ENCODE measurements at places on chromosomes 1 and 21. TPM values are rescaled to one million over a fixed set of nuclear protein-coding genes. Genes with fewer than 3 reads are reported as not detected.

DNA sequence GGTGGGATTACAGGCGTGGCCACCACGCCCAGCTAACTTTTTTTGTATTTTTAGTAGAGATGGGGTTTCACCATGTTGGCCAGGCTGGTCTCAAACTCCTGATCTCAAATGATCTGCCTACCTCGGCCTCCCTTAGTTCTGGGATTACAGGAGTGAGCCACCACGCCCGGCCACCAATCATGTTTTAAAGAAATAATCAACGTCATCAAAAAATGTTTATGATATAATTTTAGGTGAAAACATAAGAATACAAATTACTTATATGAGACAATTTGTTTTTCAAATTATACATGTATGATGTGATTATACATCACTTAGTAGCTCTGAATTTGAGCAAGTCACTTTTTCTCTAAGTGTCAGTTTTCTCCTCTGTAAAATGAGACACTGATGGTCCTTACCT is 31.6 kb upstream of the SSBP3 start:
- no peak for DNase-seq

DNA sequence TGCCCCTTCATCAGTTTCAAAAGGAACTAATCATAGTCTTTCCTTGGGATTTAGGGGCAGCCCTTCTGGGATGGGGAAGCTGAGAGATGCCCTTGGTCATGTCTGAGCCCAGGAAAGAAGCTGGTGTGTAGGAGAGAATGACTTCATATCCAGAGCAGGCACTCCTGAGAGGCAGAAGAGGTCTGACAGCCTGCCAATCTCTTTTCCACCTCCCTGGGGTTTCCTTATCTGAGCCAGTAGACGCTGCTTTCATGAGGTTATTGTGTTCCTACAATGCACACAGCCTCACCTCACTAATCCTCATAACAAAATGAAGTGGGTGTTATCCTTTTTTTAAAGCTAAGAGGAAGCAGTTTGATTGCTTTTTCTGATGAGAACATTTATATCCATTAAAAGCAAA is 14.1 kb downstream of the ROR1 start:
- DNase-seq: no peak

DNA sequence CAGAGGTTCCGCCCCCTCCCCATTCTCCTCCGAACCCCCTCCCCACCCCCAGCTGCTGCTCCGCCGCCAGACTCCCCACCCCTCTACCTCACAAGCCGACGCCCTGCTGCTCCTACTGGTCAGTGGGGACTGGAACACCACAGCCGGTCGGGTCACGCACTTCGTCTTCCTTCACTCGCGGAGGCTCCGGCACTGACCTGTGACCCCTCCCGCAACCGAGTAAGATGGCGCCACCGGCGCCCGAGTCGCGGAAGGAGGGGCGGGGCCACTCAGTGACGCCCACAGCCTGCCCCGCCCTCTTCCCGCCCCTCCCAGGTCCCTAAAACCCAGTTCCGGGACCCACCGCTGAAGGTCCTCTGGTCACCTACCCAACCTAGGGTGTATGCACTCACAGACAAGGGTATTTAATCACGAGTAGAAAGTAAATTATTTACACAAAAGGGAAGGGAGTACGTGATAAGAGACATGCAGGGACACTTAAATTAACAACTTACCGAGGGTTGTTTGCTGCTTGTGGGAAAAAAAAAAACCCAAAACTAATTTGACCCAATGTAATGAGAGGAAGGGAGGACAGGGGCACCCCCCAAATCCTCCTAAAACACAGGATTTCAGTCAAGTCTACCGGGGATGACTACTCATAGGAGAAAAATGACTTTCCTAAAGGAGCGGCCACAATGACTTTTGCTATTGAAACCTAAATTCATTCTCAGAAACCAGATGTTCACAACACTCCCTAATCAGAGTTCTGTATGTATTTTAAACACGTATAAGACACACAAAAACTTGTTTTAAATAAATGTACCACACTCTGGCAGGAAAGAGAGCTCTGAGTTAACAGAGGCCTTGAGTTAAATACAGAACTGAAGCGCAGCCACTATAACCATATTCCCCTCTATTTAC is at the start of gene RIT1:
RIT1 (minus strand) TSS at position 194 of the 900 bp plus-strand sequence. CDS start 588 bp downstream, outside the sequence.
- peak; percentile 89 for DNase-seq

- DNase-seq: no peak
Observed at GRCh38 chr1:162215902-162216301, 146.4 kb downstream of the NOS1AP start.

- no peak for DNase-seq
Observed at GRCh38 chr1:60886793-60887331, 195.5 kb upstream of the NFIA start.

- DNase-seq: peak; percentile 56
Observed at GRCh38 chr1:160830321-160831153, 32.1 kb downstream of the CD244 start.

DNA sequence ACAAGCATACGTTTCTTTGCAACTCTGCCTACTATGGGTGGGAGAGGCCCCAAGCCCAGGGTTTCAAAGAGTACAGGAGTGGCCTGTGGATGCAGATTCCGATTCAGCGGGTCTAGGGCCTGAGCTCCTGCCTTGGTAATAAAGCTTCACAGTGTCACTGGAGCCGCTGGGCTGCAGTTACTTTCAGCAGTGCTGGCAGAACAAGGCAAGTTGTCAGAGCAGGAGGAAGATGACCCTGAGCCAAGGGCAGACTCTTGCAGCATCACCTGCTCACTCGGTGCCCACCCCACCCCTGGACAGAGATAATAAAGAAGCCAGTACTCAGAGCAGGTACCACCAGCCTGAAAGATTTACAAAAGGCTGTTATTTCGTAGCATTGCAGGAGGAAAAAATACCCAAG is 8.0 kb upstream of the RAP1GAP start:
- DNase-seq: no peak

DNA sequence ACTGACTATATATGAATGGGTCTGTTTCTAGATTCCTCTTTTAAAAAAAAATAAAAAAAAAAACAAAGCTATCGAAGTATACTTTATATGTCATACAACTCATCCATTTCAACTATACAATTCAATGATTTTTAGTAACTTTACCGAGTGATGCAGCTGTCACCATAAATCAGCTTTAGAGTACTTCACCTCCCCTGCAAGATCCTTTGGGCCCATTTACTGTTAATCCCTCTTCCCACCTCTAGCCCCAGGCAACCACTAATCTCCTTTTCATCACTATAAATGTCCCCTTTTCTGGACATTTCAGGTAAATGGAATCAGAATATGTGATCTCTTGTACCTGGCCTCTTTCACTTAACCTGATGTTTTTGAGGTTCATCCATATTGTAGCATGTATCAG is 133.9 kb downstream of the PEX14 start:
- no peak for DNase-seq

DNA sequence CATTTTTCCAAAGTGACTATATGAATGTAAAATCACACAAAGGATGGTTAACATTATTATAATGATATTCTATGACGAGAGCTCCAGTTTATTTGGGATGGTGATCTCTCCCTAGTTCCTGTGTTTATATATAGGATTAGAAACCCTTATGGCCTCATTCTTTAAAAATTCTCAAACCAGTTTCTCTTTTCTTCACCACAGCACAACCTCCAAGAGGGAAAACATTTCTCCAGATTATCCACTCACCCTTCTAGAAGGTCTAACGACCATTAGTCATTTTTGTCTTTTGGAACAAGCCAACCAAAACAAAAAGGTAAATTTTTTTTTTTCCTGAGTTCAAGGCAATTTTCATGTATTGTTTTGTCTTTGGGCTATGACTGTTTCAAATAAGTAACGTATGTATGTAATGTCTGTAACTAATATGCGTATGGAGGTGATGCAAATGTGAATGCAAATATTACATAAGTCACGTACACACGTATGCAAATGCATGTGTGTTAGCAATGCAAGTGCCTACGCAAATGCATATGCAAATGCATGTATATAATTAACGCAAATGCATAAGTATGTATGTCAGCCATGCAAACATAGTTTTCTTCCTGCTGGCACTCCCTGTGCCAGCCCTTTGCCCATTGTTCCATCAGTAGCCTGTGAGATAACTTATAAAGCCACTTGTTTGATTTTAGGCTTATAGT is 72.5 kb upstream of the MORC3 start:
- no peak for DNase-seq

- DNase-seq: peak; percentile 33
Observed at GRCh38 chr1:160577671-160578070, 1.6 kb downstream of the CD84 start.

DNA sequence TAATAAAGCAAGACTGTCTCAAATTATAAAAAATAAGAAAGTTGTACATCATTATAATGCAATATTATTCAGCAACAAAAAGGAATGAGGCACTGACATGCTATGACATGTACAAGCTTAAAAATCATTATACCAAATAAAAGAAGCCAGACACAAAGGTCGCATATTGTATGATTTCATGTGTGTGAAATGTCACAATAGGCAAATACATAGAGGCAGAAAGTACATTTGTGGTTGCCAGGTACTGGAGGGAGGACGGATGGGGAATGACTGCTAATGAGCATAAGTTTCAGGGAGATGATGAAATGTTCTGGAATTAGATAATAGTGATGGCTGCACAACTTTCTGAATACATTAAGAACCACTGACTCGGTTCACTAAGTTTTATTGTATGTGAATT is 73.6 kb upstream of the NBPF3 start:
- no peak for DNase-seq

DNA sequence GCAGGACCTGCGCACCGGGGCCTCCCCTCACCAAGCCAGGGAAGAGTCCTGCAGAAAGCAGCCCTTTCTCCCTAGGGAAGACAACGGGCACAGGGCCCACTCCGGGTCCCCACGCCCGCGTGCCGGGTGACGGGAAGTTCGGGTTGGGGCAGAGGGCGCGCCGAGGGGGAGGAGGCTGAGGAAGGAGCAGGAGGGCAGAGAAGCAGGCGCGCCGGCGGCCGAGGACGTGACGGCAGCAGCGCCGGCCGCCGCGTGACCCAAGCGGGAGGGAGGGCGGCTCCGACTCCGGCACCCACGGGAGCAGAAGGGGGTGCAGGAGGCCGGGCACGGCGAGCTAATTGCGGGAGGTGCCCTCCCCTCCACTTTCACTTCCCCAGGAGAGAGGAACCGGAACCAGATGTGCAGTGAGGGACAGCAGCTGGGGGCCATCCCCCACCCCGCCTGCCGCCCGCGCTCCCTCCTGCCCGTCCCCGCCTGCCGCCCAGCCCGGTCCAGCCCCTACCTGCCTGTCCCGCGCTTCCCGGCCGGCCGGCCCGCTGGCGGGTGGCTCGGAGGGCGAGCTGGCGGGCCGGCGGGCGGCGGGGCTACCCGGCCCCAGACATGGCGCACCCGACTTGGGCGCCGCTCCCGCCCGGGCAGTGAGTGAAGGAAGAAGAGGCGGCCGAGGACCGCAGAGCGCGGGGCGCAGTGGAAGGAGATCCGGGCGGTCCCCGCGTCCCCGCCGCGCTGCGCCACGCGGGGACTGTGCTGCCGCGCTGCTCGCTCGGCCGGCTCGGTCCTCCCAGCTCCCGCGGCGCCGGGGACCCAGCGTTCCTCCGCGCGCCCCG is 510 bp downstream of the DENND4B start:
- DNase-seq: peak; percentile 90

- no peak for DNase-seq
Observed at GRCh38 chr1:8211251-8211882, 106.5 kb upstream of the SLC45A1 start.

DNA sequence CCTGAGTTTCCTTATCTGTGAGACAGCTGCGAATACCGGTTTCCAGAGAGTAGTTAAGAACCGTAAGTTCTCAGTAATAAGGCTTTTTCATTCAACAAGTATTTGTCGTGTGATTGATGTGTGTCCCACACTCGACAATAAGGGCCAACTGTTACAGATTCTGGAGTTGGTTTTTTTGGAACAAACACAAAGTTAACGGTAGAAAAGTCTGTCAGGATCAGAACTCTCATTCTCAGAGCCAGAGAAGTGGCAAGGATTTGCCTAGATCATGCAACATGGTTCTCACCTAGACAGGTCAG is 837 bp downstream of the NUDC start:
- no peak for DNase-seq

The SELP gene
- 12.1 TPM for total RNA-seq

The RXFP4 gene
- total RNA-seq: not detected

The TLCD4 gene
- total RNA-seq: not detected

The GJA4 gene
- total RNA-seq: not detected

The TFF3 gene
- total RNA-seq: not detected
